Stimulated activated CD4-positive, alpha-beta T cell treated with anti-CD3 and anti-CD28 coated beads, Interleukin-4, amount 100 ng/mL, for 1 hour (primary cell): ENCODE measurements at places on chromosomes 4 and X.

DNA sequence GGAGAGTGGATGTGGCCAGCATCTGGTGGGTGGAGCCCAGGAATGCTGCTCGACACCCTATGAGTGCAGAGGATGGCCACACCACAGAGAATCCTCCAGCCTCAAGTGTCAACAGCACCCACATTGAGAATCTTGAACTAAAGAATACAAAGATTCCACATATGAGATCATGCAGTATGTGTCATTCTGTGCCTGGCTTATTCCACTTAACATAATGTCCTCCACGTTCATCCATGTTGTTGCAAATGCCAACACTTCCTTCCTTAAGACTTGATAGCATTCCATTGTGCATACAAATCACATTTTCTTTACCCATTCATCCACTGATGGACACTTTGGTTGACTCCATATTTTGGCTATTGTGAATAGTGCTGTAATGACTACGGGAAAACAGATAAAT is 145.8 kb downstream of the PRKX start:
- DNase-seq: no peak

DNA sequence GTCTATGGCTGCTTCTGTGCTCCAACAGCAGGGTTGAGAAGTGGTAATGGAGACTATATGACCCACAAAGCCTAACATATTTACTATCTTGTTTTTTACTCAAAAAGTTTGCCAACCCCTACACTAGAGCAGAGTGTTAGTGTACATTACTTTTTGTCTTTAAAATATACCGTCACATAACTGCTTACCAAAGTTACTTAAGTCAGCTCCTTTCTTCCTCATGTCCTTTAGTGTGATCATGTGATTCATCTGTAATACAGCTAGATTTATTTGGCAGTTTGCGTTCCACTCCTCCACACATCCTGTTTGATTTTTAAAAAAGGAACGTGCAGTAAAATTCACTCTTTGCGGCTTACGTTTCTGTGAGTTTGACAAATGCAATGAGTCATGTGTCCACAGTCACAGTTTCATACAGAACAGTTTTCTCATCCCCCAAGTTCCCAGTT is 162.4 kb upstream of the GPRIN3 start:
- DNase-seq: no peak

- no peak for DNase-seq
Observed at GRCh38 chr4:161186012-161186411, 977.8 kb downstream of the FSTL5 start.

GRCh38 chr4:19936476-19936875 is 315.2 kb upstream of the SLIT2 start:
- no peak for DNase-seq

DNA sequence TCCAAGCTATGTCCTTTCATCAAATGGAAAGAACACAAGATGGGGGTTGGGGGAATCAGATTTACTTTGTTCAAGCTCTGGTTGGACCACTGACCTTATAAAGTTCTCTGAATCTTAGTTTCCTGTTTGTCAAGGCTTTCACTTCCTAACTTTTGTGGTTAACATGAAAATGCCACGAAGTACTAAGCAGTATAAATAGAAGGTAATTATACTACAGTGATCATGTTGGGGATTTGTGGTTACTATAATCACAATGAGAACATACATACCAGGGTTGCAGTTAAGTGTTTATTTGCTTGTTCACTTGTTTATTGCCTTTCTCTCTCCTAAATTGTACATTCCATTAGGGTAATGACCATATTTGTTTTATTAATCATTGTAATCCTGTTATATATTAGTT is 53.2 kb downstream of the SPRY1 start:
- DNase-seq: no peak

GRCh38 chr4:183493246-183493645 is 11.6 kb upstream of the ING2 start:
- no peak for DNase-seq

DNA sequence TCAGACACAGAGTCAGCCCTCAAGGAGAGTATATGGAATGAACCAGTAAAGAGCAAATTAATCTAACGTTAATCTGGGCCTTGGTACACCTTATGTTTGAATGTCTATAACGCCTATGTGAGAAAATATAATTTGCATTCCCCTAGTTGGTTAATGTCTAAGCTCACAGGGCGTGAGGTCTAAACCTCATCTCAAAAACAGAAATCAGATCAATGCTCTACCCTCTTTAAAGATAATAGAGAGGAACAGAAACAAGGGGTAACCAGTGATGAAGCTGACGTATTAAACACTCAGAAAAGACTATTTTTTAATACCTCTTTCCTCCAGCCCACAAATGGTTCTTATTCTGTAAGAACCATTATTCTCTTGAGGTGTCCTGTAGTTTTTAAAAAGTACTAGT is 369.2 kb upstream of the NOCT start:
- no peak for DNase-seq

- no peak for DNase-seq
Observed at GRCh38 chr4:158860856-158861255, 92.0 kb downstream of the FNIP2 start.

- DNase-seq: no peak
Observed at GRCh38 chr4:176464748-176465147, 145.0 kb downstream of the SPCS3 start.

GRCh38 chrX:109533005-109533404 is 3.6 kb upstream of the NXT2 start:
- DNase-seq: no peak

GRCh38 chrX:67604979-67605703 is 61.3 kb downstream of the AR start:
- no peak for DNase-seq

DNA sequence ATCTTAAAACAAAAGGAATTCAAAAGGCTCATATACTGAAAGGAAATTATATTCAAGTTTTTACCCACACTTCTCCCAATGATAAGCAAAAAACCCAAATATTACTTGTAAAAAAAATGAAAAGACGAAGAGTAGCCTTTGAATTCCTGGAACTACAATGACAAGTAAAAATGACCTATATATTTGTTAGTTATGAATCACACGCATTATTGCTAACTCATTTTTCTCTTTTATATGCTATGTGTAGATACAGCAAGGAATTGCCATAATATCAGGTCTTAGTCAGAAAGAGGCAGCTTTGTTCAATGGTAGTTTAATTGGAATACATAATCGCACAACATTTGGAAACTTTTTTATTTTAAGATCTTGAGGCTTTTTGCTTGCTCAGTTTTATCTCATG is 22.7 kb upstream of the ASB5 start:
- DNase-seq: no peak

DNA sequence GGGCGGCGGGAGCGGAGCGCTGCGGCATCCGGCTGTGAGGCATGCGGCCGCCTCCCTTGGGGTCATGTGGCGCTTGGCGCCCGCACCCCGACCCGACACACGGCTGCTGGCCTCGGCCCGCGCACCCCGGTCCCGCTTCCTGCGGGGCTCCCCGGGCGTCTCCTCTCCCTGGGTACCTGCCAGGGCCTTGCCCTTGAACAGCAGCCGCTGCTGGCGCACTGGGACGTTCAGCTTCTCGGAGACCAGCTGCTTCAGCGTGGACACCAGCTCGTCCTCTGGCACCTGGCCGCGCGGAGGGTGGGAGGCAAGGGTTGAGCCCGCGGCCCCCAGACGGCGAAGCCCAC is 391 bp downstream of the UBL4A start:
- peak; percentile 28 for DNase-seq

DNA sequence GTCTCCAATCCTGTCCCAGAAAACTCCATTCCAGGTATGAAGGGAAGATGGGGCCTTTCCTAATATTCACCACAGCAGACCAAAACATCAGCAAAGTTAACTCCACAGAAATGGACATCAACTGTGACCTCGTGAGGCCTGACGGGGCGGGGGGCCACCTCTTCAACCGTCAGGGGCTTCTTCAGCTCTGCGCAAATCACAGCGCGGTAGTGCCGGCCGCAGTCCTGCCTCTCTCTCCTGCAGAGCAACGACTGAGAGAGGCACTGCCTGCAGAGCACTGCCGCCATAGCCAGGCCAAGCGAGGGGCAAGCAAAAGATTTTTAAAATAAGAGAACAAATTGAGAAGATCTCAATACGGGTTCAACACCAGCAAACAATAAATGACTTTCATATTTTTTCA is 226.2 kb downstream of the STPG2 start:
- no peak for DNase-seq

DNA sequence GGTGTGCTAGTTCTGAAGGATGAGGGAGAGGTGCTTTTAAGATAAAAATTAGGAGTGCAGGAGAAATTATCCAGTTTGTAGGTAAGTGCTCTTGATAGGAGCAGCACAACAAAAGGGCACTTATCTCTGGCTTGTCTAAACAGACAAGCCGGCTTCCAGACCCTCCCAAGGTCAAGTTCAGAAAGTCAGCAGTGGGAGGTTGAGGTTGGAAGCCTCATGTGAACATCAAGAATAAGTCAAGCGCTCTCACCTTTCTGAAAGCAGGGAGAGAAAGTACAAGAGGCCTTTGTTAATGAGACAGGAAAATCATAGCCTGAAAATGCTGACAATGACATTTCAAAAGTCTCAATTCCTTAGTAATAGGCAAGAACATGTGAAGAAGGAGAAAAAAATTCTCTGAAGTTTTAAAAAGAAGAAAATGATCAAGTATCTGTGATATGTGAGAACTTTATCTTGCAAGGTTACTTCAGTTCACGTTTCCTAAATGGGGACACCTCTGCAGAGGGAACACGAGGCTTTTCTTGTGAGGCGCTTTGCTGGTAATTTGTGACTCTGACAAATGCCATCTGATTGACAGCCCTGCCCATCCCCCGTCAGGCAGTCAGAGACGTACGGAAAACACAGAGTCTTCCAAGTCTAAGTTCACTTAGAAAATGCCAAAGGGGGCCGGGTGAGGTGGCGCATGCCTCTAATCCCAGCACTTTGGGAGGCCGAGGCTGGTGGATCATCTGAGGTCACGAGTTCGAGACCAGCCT is 62.2 kb downstream of the TIGD2 start:
- no peak for DNase-seq

- no peak for DNase-seq
Observed at GRCh38 chr4:75698162-75698962, 25.2 kb upstream of the G3BP2 start.

- no peak for DNase-seq
Observed at GRCh38 chr4:85180533-85180932, 214.0 kb upstream of the WDFY3 start.

GRCh38 chr4:138630666-138631065 is 384.9 kb upstream of the NOCT start:
- DNase-seq: no peak

GRCh38 chr4:37862961-37863360 is 27.9 kb upstream of the TBC1D1 start:
- no peak for DNase-seq

DNA sequence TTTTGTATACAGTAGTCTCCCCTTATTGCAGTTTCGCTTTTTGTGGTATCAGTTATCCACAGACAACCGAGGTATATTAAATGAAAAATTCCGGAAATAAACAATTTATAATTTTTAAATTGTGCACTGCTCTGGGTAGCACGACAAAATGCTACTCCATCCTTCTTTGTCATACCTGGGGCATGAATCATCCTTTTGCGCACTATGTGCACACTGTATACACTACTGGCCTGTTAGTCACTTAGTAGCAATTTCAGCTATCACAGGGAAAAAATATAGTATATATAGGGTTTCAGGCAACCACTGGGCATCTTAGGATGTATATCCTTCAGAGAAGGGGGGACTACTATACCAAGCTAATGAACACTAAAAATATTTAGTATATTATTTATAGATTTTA is 198.8 kb upstream of the FAT4 start:
- no peak for DNase-seq

GRCh38 chr4:92305148-92305877 is 1.5 kb downstream of the GRID2 start:
- DNase-seq: no peak

- no peak for DNase-seq
Observed at GRCh38 chr4:10526429-10527222, 69.4 kb upstream of the ZNF518B start.

DNA sequence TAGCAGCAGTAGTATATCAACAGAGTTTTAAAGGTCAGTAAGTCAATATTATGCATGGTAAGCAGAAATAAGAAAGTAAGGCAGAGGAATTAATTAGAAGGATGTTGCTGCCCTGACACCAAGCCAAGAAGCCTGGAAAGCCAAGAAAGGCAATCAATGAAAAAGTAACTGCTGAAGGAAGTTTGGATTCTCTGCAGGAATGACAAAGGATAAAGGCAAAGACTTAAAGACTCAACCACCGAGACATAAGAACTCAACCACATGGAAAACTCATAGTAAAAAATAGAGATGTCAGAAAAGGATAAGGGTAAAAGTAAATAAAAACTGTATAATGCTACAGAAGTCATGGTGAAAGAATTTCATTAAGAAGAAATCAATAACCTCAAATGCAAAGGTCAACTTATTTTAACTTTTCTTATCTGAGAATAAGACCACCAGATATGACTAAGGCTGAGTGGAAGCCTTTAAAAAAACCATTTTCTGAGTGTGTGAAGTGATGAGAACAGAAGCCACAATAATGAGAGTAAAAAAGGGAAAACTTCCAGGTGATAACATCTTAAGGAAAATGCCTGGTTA is 55.2 kb downstream of the NEK1 start:
- DNase-seq: no peak

GRCh38 chrX:3820167-3820566 is 106.7 kb upstream of the PRKX start:
- no peak for DNase-seq

DNA sequence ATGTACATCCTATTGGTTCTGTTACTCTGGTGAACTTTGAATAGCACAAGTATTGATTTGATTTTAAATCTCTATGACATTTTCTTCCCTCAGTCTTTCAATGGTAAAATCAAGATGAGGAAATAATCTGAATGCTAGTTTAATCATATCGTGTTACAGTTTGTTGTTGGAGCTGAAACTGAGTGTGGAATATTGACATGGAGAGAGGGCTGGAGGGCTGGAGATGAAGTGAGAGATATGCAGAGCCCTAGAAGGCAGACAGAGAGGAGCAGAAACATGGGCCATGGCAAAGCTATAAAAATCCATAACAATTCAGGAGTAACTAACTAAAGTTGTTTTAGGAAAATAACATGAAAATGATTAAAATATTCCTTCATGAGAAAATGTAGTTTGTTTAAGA is 141.1 kb downstream of the BANK1 start:
- DNase-seq: no peak
